ENCODE measurements at places on chromosomes 3 and 15. TPM values are rescaled to one million over a fixed set of nuclear protein-coding genes. Genes with fewer than 3 reads are reported as not detected.

- H3K4me1 ChIP-seq = no peaks in the 10 kb centered on the region
- no peak overlapping the region for H3K27ac ChIP-seq
- peaks cover 69% of the 10 kb centered on the region for H3K27me3 ChIP-seq
- no peak for DNase-seq
Observed at GRCh38 chr15:45221967-45222366, 30.1 kb upstream of the SLC28A2 start.

- peaks cover 10% of the 10 kb centered on the region for H3K36me3 ChIP-seq
- H3K4me3 ChIP-seq = no peak overlapping the region
- H3K27me3 ChIP-seq = no peaks in the 10 kb centered on the region
- peaks cover 19% of the 10 kb centered on the region for H3K4me1 ChIP-seq
Observed at GRCh38 chr3:16460886-16461285, 52.6 kb downstream of the RFTN1 start.

GPR156 gene
- 0.10 TPM for total RNA-seq

GRCh38 chr3:111758642-111759041 lies 100.4 kb upstream of the PHLDB2 start:
- H3K4me1 ChIP-seq = no peaks in the 10 kb centered on the region
- H3K27me3 ChIP-seq = no peaks in the 10 kb centered on the region
- H3K4me3 ChIP-seq = no peak overlapping the region

DNA sequence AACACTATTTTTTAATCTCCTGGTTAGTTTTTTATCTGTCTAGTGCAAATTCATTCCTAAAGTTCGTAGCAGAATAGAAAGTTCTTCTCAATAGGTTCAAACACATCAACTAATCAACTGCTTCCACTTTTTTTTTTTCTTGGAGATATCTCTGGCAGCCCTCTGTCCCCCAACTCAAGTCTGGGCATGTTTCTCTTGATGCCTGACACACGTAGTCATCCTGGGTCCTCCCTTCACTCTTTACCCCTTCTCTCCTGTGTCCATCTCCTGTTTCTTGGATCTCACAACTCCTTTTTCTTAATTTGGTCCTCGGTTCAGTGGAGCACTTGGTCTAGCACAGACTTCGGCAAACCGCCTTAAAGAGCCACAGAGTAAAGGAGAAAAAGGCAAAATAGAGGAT lies 14.4 kb downstream of the TNFAIP8L3 start:
- peaks cover 4% of the 10 kb centered on the region for H3K36me3 ChIP-seq
- DNase-seq = no peak
- H3K27me3 ChIP-seq = peaks cover 46% of the 10 kb centered on the region
- peaks cover 5% of the 10 kb centered on the region for H3K4me1 ChIP-seq

- no peak overlapping the region for H3K4me3 ChIP-seq
- no peak for DNase-seq
- no peak overlapping the region for H3K27ac ChIP-seq
- peaks cover 2% of the 10 kb centered on the region for H3K36me3 ChIP-seq
Observed at GRCh38 chr3:120410541-120410940, 40.3 kb downstream of the FSTL1 start.

CISH gene
- total RNA-seq = 28.3 TPM

DNA sequence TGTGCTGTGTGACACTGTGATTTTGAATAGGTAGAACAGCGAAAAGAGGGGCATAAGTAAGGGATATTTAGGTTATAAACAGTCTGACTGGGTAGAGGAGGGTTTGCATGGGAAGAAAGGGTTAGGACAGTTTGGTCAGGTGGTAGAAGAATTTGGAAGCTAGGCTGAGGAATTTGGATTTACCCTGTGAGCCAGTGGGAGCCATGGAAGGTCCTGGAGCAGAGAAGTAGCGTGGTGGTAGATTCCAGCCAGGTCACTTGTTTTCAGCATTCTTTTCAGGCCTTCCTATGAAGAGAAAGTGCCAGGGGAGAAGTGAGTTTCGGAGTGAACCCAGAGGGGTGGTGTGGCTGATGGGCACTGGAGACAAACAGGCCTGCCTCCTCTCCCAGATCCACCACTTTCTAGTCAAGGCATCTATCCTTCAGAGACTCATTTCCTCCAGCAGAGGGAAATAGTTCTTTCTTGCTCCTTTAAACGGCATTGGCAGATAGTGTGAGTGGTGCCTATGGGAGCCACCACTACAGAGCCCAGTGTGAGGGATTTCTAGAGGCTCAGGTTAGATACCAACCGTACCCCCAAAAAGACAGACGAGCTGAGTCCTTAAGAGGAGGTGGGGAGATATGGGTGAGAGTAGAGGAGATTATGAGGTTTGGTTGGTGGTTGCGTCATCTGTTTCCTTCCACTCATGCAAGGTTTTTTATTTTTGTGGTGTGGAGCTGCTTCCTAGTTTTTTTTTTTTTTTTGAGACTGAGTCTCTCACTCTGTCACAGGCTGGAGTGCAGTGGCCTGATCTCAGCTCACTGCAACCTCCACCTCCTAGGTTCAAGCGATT lies 21.2 kb downstream of the PXK start:
- peak overlapping the region; percentile 53 for H3K4me3 ChIP-seq
- H3K27ac ChIP-seq = peak overlapping the region; percentile 85

- DNase-seq = no peak
- no peaks in the 10 kb centered on the region for H3K4me1 ChIP-seq
- H3K27me3 ChIP-seq = peaks cover 28% of the 10 kb centered on the region
- H3K27ac ChIP-seq = no peak overlapping the region
Observed at GRCh38 chr15:74184582-74185091, 11.1 kb downstream of the ISLR start.

DNA sequence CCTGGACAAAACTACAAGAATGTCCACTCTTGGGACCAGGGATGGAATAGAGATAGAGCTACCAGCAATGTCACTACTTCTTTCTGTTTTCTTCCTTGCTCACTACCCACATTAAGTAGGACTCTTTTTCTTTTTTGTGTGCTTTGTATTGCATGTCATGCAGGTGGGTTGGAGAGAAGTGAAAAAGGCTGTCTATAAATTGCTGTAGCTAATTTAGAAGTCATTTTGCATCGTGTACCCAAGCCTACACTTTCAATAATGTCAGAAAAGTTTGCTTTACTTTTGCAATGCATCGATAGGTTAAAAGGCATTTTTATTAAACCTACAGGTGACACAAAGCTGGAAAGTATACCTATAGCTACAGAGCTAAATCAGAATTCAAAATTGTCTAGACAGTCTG lies 58.9 kb downstream of the GTF2E1 start:
- no peaks in the 10 kb centered on the region for H3K36me3 ChIP-seq
- peaks cover 37% of the 10 kb centered on the region for H3K27me3 ChIP-seq
- no peaks in the 10 kb centered on the region for H3K4me1 ChIP-seq
- no peak overlapping the region for H3K4me3 ChIP-seq
- no peak overlapping the region for H3K27ac ChIP-seq

DNA sequence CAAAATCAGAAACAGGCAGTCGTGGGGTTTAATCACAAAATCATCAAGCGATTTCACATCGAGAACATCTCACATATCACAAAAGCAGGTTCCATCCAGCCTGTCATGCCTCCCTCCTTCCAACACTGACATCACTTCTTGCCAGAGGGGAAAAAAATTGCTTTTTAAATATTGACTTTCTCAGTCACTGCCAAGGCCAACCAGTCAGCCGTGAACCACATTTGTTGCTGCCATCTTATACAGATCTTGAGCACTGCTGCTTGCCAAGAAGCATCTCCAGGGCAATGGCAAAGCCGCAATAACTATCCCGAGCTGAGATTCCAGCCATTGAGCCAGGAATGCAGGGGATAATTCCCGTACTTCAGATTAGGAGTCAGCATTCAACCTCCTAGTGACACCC lies 174.6 kb downstream of the ANXA2 start:
- no peaks in the 10 kb centered on the region for H3K4me1 ChIP-seq
- no peak overlapping the region for H3K27ac ChIP-seq
- peaks cover 3% of the 10 kb centered on the region for H3K36me3 ChIP-seq
- no peak for DNase-seq
- H3K4me3 ChIP-seq = no peak overlapping the region

DNA sequence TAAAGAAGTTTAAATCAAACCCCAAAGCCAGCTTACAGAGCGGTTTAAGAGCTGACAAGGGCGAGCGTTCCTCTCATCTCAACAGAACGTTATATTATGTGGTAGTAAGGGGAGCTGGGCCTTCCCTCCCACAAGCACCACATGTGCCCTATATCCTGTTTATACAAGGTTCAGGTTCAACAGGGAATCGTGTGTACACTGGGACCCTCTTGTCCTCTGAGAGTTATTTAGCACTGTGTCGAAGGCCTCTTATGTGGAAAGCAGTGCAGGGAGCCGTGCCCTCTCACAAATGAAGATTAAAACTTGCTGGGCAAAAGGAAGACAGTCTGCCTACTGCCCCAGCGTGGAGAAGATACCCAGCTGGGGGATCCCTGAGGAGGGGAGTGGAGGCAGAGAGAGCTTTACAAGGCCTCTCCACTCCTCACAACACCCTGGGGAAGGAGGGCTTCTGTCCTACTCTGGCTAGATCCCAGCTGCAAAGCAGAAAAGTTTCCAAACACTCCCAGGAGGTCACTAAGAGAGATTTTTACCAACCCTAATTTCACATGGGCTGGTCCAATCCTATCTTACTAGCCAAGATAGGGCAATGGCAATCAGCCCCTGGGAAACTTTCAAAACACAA lies 2.9 kb downstream of the TLE3 start:
- no peak for DNase-seq
- peak overlapping the region; percentile 99 for H3K4me3 ChIP-seq
- H3K27me3 ChIP-seq = no peaks in the 10 kb centered on the region
- H3K4me1 ChIP-seq = peaks cover 55% of the 10 kb centered on the region
- H3K27ac ChIP-seq = peak overlapping the region; percentile 94

COL6A5 gene
- not detected for total RNA-seq

KBTBD13 gene
- not detected for total RNA-seq

- H3K27me3 ChIP-seq = peaks cover 61% of the 10 kb centered on the region
- H3K4me1 ChIP-seq = peaks cover 4% of the 10 kb centered on the region
- no peaks in the 10 kb centered on the region for H3K36me3 ChIP-seq
- H3K4me3 ChIP-seq = no peak overlapping the region
Observed at GRCh38 chr15:43241100-43241499, 20.3 kb upstream of the EPB42 start.

DNA sequence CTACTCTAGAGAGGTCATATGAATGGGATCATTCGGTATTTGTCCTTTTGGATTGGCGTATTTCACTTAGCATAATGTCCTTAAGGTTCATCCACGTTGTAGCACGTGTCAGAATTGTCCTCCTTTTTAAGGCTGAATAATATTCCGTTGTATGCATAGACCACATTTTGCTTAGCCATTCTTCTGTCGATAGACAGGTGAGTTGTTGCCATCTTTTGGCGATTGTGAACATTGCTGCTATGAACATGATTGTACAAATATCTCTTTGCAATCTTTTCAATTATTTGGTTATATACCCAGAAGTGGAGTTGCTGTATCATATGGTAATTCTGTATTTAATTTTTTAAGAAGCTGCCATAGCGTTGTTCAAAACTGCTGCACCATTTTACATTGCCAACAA lies 52.4 kb upstream of the GOLGA8J start:
- no peak overlapping the region for H3K27ac ChIP-seq
- no peaks in the 10 kb centered on the region for H3K4me1 ChIP-seq
- no peaks in the 10 kb centered on the region for H3K36me3 ChIP-seq
- H3K27me3 ChIP-seq = peaks cover 17% of the 10 kb centered on the region

GRCh38 chr3:66597308-66597863 lies 96.6 kb upstream of the LRIG1 start:
- no peak overlapping the region for H3K27ac ChIP-seq
- peaks cover 8% of the 10 kb centered on the region for H3K4me1 ChIP-seq
- no peak overlapping the region for H3K4me3 ChIP-seq
- no peak for DNase-seq
- H3K36me3 ChIP-seq = peaks cover 3% of the 10 kb centered on the region

DNA sequence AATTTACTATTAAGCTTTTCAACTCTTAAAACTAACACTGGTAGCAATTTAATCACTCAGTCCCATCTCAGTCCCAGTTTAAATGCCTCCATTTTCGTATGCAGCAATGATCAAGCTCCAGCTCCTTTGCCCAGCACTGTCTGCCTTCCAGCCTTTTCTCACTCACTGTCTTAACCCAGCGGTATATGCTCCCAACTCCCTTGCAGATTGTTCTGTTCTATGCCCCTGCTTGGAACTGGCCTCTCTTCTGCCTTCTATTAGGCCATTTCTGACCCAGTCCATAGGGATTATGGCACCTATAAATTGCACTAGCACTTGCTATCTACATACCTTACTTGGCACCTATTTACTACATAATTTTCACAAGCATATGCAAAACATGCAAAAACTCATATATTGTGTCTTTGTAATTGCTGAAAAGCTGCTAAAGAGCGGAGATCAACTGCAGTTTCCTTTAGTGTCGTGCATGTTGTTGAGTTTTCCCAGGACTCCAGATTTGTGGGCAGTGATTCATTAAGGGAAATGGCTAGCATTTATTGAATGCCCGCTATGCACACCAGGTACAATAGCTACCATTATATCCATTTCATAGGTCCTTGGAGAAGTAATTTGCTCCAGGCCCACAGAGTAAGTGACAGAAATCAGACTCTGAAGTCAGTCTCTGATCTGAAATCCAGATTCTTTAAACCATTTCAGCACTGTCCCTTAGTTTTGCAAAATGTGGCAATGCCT lies 24.4 kb downstream of the CRBN start:
- peak overlapping the region; percentile 73 for H3K27ac ChIP-seq
- H3K4me1 ChIP-seq = peaks cover 31% of the 10 kb centered on the region
- no peak overlapping the region for H3K4me3 ChIP-seq
- no peaks in the 10 kb centered on the region for H3K27me3 ChIP-seq
- DNase-seq = no peak

- H3K36me3 ChIP-seq = no peaks in the 10 kb centered on the region
- no peak overlapping the region for H3K27ac ChIP-seq
- no peaks in the 10 kb centered on the region for H3K4me1 ChIP-seq
- H3K4me3 ChIP-seq = no peak overlapping the region
Observed at GRCh38 chr15:32677238-32677750, 35.8 kb downstream of the SCG5 start.

STRC gene
- 1.8 TPM for total RNA-seq

PIERCE2 gene
- 0.97 TPM for total RNA-seq

- no peak for DNase-seq
- no peaks in the 10 kb centered on the region for H3K4me1 ChIP-seq
- no peaks in the 10 kb centered on the region for H3K36me3 ChIP-seq
- no peaks in the 10 kb centered on the region for H3K27me3 ChIP-seq
- no peak overlapping the region for H3K4me3 ChIP-seq
- H3K27ac ChIP-seq = no peak overlapping the region
Observed at GRCh38 chr3:111762537-111762936, 96.5 kb upstream of the PHLDB2 start.

- DNase-seq = no peak
- H3K4me3 ChIP-seq = no peak overlapping the region
- no peaks in the 10 kb centered on the region for H3K36me3 ChIP-seq
- peaks cover 4% of the 10 kb centered on the region for H3K4me1 ChIP-seq
- H3K27ac ChIP-seq = no peak overlapping the region
- H3K27me3 ChIP-seq = peaks cover 32% of the 10 kb centered on the region
Observed at GRCh38 chr3:153976891-153977554, 144.2 kb upstream of the ARHGEF26 start.

- no peaks in the 10 kb centered on the region for H3K27me3 ChIP-seq
- peak overlapping the region; percentile 95 for H3K27ac ChIP-seq
- H3K4me3 ChIP-seq = peak overlapping the region; percentile 36
- H3K4me1 ChIP-seq = peaks cover 38% of the 10 kb centered on the region
- H3K36me3 ChIP-seq = no peaks in the 10 kb centered on the region
Observed at GRCh38 chr15:45456212-45457106, 66.1 kb downstream of the SLC30A4 start.

MEGF11 gene
- not detected for total RNA-seq

TGM4 gene
- total RNA-seq = not detected

MUC13 gene
- total RNA-seq = not detected

Measured in T-helper 17 cell (primary cell).